ENCODE measurements at places on chromosomes 2 and 18.

- no peak for DNase-seq
Measured at GRCh38 chr2:142509401-142509800, 368.1 kb upstream of the KYNU start.

DNA sequence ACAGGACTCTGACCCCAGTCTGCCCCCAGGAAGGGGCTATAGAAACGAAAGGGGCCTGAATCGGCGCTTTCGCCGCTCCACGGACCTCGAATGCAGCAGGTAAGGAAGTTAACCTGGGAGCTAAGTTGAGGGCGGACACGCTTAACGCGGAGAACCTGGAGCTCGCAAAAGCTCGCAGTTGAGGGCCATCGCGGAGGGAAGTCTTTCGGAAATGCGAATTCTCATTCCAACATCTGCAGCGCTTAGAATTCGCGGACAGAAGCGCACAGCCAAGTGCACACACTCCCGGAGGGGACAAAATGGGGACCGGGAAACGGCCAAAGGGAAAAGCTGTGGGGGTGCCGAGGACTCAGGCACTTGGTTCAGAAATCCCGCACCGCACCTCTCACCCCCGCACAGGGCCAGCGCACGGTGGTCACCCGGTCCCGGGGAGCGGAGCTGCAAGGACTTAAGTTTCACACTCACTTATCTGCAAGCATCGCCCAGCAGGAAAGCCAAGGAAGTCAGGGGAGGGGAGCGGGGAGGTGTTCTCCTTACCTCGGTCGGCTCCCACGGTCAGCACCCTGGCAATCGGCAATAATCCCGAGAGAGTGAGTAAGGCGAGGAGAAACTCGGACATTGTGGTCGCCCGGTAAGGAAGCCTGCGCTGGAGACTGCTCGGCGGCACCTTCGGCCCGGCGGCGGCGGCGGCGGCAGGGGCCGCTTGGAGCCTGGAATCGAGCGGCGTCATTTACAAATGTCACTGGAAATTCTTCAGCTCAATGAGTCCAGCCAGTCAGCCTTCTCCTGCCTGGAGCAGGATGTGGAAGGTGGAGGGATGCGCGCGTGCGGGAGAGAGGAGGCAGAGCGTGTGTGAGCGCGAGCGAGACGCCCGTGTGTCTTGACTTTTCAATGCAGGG is 456 bp downstream of the LRP1B start:
- DNase-seq, result peak; percentile 49

GRCh38 chr2:58535182-58535581 is 294.1 kb upstream of the FANCL start:
- peak; percentile 78 for DNase-seq

- DNase-seq, result no peak
Measured at GRCh38 chr2:42566837-42567321, 1.6 kb upstream of the MTA3 start.

DNA sequence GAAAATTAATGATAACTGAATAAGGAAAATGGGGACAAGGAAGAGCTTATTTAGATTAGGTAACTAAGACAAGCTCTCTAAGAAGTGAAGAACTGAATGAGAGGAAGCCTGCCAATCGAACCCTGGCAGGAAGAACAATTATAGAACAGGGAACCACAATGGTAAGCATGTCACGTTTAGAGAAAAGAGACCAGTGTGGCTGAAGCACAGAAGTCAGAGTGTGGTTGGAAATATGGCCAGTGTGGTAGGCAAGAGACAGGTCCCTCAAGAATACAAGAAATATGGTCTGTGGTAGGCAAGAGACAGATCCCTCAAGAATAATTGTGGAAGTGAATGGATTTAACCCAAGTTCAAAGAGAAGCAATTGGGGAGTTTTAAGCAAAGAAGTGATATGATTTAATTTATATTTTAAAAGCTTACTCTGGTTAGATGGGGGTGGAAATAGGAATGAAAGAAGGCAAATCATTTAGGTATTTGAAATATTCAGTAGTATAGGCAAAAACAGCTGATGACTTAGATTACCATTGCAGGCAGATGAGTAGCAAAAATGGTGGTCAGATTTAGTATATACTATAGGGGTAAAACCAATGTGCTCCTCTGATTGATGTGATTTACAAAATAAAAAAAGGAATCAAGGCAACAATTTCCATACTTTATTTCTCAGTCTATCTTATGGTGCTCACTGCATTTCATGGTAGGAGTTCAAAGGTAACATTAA is 38.8 kb upstream of the ERMN start:
- no peak for DNase-seq

- no peak for DNase-seq
Measured at GRCh38 chr2:119489232-119489952, 34.9 kb downstream of the SCTR start.

DNA sequence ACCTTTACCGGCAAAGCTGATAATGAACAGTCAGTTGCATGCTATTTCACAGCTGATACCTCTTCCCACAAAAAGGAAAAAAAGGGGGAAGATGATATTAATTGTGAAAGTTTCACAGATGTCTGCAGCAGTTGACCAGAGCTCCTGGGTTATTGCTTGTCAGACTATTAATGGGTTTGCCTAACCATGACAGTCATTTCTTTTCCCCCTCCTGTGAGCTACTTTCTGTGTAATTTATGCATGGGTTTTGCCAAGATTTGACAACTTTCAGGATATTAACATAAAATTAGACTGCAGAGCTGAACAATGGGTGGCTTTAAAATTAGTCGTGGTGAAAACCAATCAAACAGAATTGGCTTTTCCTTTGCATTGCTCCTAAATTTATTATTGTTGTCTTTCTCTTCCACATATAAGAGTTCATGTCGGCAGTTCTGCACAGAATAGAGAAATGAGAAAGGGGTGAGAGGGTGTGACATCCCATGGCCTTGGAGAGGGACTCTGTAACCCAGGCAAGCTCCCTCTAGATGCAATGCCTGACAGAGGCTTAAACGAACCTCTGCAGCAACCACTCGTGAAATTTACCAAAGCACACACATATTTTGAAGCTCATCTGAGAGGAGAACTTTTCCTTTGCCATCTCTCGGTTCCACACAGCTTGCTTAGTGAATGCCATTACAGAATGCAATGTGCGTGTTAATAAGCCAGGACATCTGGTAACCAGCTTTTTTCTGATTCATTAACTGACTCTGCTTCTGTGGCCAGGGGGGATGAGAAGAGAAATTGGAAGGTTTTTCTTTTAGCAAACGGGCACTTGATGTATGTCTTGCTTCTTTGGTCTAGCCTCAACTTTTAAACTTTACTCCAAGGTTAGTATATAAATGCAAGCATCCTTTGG is 82.2 kb upstream of the ITGA4 start:
- no peak for DNase-seq

Data from D341Med (cell line).